Natural killer cell (primary cell): ENCODE measurements at places on chromosomes 3 and 15.

DNA sequence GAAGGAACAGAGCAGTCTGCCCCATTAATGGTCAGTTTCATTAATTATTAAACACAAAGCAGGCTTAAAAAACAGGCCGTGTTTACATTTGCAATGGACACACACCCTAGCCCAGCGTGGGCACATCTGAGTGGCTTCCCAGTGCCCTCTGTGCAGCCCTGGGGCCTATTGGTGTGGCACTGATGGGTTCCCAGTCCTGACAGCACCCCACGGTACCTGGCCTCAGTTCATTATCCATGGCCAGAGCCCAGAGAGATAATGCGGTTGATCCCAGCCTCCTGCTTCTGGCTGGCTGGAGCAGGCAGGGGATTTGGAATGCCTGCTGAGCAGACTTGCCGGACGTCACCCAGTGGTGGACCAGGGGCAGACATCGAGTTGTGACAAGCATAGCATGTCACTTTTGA is 110.5 kb upstream of the ABHD17C start:
- DNase-seq = no peak

DNA sequence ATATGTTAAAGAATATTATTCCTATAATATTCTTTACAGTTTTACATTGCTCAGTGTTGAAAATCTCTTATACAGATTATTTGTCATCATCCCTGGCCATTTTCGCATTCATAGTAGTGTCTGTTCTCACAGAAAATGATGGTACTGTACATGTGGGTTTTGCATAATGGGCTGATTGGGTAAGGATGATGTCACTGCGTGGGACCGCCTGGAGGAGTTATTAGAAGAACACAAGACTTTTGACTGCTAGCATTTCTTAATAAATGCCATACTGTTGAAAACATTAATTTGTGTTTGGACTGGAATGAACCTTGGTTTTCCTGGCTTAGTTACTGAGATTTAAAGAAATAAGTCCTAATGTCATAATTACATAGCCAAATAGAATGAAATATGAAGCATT is 20.3 kb downstream of the LRCH3 start:
- DNase-seq = no peak

- DNase-seq = no peak
Measured at GRCh38 chr15:101250341-101250831, 1.5 kb downstream of the CHSY1 start.

GRCh38 chr3:43013743-43014155 is 34.6 kb downstream of the GASK1A start:
- DNase-seq = peak; percentile 66

DNA sequence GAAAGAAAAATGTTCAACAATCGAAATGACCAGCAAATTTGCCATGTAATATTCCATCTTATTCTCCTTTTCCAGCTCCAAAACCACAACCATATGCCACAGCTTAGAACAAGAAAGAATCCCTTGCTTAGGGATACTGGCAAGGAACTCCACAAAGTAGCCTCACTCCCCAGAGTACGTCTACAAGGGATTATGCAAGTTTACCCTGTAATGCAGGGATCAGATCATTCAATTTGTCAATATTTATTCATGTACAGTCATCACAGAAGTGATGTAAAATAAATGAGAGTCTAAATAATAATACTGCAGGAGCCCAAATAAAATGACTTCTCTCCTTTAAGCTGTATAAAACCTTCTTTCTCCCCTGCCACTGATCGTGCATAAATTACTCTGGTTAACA is 23.5 kb upstream of the MYO1E start:
- no peak for DNase-seq

GRCh38 chr3:103794656-103795055 is 1359.8 kb downstream of the ZPLD1 start:
- DNase-seq = no peak

- DNase-seq = no peak
Measured at GRCh38 chr3:195208183-195208582, 62.8 kb downstream of the XXYLT1 start.

- no peak for DNase-seq
Measured at GRCh38 chr3:24496529-24497482, 2.2 kb upstream of the THRB start.

GRCh38 chr15:66228807-66229735 is 24.5 kb downstream of the MEGF11 start:
- DNase-seq = no peak

DNA sequence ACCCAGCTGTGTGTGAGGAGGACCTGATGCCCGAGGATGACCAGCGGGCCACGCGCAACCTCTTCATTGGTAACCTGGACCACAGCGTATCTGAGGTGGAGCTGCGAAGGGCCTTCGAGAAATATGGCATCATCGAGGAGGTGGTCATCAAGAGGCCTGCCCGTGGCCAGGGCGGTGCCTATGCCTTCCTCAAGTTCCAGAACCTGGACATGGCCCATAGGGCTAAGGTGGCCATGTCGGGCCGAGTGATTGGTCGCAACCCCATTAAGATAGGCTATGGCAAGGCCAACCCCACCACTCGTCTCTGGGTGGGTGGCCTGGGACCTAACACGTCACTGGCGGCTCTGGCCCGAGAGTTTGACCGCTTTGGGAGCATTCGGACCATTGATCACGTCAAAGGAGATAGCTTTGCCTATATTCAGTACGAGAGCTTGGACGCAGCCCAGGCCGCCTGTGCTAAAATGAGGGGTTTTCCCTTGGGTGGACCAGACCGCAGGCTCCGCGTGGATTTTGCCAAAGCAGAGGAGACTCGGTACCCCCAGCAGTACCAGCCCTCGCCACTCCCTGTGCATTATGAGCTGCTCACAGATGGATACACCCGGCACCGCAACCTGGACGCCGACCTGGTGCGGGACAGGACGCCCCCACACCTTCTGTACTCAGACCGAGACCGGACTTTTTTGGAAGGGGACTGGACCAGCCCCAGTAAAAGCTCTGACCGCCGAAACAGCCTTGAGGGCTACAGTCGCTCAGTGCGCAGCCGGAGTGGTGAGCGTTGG is 1.5 kb downstream of the RBM15B start:
- no peak for DNase-seq

- no peak for DNase-seq
Measured at GRCh38 chr3:81718311-81718710, 43.1 kb downstream of the GBE1 start.

DNA sequence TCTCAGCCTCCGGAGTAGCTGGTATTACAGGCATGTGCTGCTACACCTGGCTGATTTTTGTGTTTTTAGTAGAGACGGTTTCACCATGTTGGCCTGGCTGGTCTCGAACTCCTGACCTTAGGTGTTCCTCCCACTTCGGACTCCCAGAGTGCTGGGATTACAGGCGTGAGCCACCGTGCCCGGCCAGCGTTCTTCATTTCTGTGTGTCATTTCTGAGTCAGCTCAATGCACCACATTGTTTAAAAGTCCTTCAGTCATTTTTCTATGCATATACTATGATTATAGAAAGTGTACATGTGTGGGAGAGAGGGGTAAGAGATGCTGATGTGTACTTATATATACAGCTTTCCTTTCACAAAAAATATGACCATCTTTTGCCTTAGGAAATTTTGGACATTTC is 2.1 kb downstream of the QTRT2 start:
- no peak for DNase-seq

DNA sequence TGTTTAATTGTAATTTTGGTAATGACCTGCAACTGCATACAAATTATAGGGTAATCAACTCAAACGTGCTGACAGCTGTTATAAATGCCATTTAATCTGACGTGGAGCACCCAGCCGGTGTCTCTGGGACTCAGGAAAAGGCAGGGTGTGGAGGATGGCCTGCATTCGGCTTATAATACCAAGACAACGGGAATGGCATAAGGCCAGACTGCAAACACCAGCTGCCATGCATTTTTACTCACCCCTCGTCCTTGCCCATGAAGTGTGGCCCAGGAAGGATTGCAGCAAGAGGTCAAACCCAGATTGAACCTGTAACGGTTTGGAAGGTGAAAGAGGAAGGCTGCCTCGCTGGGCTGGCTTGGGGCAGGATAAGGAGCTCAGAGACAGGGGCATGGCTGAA is 96.4 kb downstream of the WNT7A start:
- DNase-seq = no peak

DNA sequence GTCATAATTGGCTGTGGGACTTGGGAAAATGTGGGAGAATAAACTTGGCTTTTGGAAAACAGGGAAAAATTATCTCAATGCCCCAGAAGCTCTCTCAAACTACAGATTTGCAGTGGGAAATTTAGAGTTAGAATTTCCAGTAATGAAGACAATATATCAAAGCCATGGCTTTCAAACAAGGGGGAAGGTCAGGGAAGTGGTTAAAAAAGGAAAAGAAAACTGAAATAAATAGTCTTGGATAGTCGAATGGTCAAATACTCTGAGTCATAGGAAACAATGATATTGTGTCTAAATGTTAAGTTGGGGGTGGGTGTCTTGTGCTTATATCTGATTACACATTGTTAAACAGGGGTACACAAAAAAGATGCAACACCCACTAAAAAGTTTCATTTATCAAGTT is 272.4 kb upstream of the COL8A1 start:
- no peak for DNase-seq

GRCh38 chr3:154034797-154035330 is 86.3 kb upstream of the ARHGEF26 start:
- DNase-seq = no peak

DNA sequence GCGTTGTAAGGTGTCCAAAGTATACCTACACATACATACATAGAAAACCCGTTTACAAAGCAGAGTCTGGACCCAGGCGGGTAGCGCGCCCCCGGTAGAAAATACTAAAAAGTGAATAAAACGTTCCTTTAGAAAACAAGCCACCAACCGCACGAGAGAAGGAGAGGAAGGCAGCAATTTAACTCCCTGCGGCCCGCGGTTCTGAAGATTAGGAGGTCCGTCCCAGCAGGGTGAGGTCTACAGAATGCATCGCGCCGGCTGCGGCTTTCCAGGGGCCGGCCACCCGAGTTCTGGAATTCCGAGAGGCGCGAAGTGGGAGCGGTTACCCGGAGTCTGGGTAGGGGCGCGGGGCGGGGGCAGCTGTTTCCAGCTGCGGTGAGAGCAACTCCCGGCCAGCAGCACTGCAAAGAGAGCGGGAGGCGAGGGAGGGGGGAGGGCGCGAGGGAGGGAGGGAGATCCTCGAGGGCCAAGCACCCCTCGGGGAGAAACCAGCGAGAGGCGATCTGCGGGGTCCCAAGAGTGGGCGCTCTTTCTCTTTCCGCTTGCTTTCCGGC is 318.6 kb downstream of the FGF12 start:
- DNase-seq = no peak

DNA sequence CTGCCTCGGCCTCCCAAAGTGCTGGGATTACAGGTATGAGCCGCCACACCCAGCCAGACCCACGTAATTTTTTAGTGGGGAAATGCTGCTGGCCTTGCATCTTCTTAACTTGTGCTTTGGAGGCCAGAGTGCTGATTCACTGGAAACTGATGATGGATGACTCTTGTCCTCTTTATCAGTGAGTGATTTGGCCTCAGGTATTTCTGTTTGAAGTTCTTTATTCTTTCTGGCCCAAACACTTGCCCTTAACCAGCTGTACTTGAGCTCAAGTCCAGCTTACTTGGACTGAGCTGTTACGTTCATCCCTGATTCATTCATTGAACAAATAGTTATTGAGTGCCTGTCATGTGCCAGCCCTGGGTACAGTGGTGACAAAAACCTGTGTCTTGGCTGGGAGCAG is 4.2 kb downstream of the PTPN23 start:
- DNase-seq = no peak

DNA sequence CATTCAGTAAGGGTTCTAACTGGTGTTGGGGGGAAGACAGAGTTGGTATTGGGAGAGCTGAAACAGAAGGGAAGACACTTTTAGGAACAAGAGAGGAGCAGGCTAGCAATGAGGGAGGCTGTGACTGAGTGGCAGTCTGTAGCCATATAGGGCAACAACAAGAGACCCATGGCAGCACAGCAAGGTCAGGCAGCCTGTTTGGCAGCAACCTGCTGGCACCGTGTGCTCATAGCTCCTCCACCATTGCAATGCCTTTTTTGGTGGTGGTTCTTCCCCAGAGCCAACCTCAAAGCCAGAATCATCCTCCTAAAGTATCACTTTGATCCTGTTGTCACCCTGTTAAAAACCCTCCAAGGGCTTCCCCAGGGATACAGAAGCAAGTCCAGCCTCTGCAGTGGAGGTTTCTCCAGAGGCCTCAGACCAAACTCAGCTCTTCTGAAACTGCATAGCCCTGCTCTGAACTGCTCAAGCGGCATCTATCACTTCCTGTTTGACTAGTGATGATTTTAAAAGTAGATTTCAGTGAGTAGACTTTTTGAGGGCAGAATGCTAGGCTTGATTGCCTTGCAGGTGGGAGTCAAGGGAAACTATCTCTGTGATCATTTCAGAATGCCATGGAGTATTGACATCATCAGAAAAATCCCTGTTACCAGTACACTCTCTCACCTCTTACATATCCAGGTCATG is 176.9 kb downstream of the STAC start:
- DNase-seq = no peak

- no peak for DNase-seq
Measured at GRCh38 chr3:47427866-47428265, 47.0 kb downstream of the PTPN23 start.

DNA sequence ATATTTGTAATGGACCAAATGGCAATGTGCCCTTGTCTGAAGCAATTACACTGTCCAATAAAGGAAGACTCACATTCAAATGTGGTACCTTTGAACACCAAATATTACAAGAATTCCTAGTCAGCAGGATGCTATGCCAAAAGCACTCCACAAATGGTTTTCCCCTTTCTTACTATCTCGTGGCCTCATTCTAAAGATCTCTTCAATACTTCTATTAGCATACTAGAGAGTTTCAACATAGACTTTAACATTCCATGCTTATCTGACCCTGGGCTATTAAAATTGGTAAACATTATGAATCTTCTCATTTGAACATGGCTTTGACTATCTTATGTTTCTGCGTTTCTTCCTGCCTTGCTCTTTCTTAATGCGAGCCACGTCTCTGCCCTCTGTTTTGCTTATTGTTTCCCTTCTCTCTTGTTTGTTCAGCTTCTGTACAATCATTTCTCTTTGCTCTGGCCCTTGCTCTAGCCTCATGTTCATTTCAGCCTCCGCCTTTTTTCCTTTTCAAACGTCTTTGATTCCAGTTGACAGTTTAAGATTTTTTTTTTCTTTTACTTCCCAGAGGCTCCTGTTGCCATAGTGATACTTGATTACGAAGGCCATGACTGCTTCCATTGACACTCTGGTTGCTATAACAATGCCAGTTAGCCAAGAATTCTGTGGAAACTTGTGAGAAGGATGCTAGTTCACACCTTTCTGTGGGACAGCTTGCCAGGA is 49.5 kb upstream of the SLC9A9 start:
- DNase-seq = no peak

DNA sequence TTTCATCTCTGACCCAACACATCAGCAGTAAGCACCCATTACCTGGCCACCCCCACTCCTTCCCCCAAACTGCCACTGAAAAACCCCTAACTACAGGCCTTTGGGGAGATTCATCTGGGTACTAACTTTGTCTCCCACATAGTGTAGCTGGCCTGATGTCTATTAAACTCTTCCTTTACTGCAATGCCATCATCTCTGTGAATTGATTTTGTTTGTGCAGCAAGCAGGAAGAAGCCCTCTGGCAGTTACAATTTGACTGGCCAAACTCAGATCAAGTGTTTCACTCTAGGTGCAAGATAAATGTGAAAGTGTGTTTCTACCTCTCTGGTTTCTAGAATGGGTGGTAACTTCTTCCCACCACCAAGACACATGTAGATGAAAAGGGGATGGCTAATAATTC is 26.7 kb upstream of the OR5K4 start:
- no peak for DNase-seq
